ENCODE measurements at places on chromosomes 12 and 14. TPM values are rescaled to one million over a fixed set of nuclear protein-coding genes. Genes with fewer than 3 reads are reported as not detected.

TAS2R30 gene
- 5.6 TPM for total RNA-seq

LRRK2 gene
- 0.49 TPM for total RNA-seq

CLEC7A gene
- total RNA-seq = not detected

BDKRB2 gene
- 0.42 TPM for total RNA-seq

COX8C gene
- not detected for total RNA-seq

GALNT9 gene
- 0.36 TPM for total RNA-seq

VTI1B gene
- 99.0 TPM for total RNA-seq

PDZRN4 gene
- total RNA-seq = 0.11 TPM

All from progenitor cell of endocrine pancreas (in vitro differentiated cells).